ENCODE measurements at places on chromosomes 2 and 18.

- no peak for DNase-seq
These were observed 9.9 kb downstream of the SLC3A1 start for GRCh38 chr2:44285174-44285573.

DNA sequence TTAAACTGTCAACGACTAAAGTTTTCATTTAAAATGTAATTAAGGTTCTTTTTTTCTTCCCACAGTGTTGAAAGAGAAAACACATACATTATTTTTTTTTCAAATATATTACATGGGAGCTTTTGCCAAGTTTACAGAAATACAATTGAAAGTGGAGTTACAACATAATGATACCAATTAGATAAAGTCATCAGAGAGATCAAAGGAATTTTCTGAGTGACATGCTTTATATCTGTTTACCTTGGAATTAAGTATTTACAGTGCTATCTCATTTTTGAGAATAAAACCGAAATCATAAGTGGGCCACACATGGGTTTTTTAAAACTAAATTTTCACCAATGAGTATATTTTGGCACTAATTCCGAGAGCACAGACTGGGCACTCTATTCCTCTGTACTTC, 165.2 kb downstream of the RAPGEF4 start:
- DNase-seq = no peak

- no peak for DNase-seq
These were observed 137.2 kb upstream of the HAAO start for GRCh38 chr2:42929546-42930024.

DNA sequence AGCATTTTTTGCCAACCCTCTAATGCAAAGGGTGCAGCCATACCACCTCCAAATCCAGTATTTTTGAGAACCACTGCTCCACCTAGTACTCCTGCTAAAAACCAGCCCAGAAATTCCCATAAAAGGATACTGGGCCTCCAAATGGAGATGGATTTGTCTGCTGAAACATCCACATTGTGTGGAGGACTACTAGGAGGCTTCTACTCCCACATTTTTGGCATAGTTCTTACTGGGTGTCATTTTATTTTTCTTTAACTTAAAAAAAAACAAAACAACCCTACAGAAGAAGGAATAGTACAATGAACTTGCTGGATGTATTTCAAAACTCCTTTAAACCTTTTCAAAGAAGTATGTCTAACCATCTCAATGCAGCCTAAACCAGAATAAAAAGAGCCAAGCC, 219.2 kb downstream of the SRBD1 start:
- DNase-seq = no peak
